ENCODE measurements at places on chromosomes 7 and 10.

DNA sequence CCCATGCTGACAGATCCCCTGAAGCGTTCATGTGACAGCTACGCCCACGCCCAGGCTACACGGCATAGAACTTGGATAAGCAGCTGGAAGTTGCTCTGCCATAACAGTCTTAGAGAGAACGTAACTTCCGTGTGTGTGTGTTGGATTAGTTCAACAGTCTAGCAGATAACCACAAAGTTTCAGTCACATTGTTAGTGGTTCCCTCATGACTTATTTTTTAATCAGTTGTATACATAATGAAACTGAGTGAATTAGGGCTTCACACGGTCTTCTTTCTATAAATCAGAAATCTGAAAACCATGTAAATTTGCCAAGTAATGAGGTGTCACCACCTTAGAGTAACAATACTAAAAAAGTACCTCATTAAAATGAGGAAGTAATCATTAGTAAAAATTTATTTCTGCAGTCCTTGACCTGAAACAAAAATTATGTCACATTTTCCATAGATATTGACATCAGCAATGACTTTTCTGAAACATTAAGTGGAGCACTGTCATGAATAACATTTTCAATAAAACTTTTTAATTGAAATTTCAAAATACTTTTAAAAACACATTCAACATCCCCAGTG, 21.7 kb upstream of the MACC1 start:
- no peak for DNase-seq

GRCh38 chr10:45249978-45250693, 65.3 kb downstream of the OR13A1 start:
- no peak for DNase-seq

- no peak for DNase-seq
Measured at GRCh38 chr10:35700487-35700882, 58.4 kb upstream of the FZD8 start.

DNA sequence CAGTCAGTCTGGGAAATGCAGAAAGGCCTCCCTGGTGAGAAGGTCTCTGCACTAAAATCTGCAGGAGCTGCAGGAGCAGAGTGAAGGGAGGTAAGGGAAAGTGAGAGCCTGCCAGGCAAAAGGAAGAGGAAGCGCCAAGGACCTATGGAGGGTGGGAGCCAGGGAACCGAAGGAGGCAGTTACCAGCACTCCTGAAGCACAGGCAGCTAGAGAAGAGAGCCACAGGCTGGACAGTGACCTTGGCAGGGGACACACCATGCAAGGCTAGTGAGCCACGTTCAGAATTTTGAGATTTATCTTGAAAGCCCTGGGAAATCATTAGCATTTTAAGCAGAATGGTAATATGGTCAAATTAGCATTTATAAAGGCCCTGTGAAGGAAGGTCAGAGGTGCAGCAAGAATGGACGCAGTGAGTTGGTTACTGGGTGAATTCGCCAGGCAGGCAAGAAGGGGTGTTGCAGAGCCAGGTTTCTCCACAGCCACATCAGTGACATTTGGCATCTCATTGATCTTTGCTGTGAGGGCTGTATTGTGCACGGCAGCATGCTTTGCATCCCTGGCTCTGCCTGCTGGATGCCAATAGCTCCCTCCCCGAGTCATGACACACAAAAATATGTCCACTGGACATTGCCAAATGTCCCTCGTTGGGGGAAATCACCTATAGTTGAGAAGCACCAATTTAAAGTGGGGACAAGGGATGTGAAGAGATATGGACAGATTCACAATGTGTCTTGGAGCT, 54.7 kb upstream of the LANCL2 start:
- no peak for DNase-seq

DNA sequence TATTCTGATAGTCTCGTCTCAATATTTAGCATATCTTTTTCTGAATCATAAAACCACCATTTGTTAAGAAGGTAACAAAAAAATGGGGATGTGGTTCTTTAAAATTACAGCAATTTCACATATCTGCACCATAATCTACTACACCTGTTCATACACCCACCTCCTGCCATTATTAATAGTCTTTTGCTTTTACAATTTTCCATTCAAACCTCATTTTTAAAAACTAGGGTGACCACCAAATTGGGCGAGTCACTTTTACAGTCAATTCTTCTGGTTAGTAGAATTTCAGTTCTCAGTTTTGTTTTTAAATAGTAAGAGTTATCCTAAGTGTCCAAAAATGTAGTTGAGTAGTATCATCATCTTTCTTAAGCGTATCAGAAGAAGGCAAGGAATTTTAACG, 48.4 kb upstream of the GSAP start:
- no peak for DNase-seq

DNA sequence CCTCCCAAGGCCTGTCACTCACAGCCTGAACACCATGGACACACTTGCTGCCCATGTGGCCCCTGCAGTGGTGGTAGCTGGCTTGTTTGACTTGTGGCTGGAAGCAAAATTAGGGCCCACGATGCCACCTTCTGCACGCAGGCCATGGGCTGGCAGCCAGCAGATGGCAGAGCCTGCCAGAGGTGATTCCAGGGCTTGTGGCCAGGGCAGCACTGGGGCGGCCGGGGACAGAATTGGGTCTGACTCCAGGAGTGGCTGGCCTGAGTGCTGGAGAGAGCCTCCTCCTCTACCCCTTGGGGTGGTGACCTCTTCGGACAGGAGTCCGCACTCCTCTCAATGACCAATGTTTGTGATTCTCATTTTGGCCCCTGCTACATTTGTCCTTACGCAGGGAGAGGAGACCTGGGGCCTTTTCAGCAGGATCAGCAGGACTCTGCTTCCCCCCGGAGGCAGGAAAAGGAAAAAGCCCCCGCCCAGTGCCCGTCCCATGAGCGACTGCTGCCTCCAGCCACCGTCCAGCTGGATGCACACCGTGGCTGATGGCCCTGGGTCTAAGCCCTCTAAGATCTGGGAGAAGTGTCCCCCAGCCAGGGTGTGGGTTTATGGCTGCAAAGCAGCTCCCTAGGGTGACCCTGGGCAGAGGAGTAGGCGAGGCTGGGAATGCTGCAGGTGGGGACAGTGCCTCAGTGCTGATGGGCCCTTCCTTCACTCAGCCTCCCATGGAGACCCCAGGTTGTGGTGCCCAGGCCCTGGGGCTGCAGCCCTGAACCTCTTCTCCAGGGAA, 26.5 kb downstream of the DNAJB12 start:
- no peak for DNase-seq

Data from T-helper 17 cell (primary cell).